ENCODE measurements at places on chromosomes 13 and 19.
A peak's percentile ranks its signal among the peaks of the same experiment; 100 is the strongest.

- H3K36me3 ChIP-seq, result no peaks in the 10 kb centered on the region
- no peaks in the 10 kb centered on the region for H3K4me1 ChIP-seq
- no peak overlapping the region for H3K27ac ChIP-seq
- no peak for DNase-seq
These were observed 493.3 kb downstream of the LMO7 start for GRCh38 chr13:76129305-76130000.

DNA sequence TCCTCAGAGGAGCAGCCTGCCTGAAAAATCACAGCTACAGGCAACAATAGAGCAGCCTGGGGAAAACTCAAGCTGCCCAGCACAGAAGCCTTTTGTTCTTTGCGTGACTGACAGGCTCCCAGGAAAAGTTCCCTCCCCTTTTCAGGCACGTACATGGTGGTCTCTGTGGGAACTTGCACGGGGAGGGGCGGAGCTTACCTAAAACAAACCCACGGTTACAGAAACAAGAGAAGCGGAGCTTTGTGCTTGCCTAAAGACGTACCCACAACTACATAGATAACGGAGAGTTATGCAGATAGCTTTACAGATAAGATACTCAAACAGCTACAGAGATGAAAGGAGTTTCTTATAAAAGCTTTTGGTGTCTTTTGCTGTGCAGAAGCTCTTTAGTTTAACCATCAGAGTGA, 11.4 kb downstream of the ETFB start:
- no peaks in the 10 kb centered on the region for H3K27me3 ChIP-seq
- DNase-seq, result peak; percentile 46
- H3K27ac ChIP-seq, result no peak overlapping the region
- H3K4me1 ChIP-seq, result peaks cover 12% of the 10 kb centered on the region
- no peak overlapping the region for H3K4me3 ChIP-seq

DNA sequence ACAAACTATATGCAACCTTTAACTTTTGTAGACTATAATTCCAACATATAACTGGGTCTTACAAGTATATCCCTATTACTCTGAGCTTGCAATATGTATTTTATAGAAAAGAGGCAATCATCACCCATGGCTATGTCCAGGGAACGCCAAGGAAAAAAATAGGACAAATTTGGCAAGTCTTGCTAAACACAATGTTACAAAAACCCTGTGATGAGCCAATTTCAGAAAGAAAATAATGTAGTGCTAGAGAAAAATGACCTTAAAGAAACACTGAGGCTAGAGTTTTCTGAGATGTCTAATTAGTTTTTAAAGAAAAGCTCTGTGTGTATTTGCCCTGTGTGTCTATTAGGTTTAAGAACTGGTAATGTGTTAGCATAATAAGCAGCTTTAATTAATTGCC, 68.0 kb upstream of the FREM2 start:
- H3K4me3 ChIP-seq, result no peak overlapping the region
- no peaks in the 10 kb centered on the region for H3K36me3 ChIP-seq
- DNase-seq, result no peak
- H3K27me3 ChIP-seq, result no peaks in the 10 kb centered on the region

- no peak overlapping the region for H3K27ac ChIP-seq
- no peaks in the 10 kb centered on the region for H3K36me3 ChIP-seq
- DNase-seq, result no peak
- no peak overlapping the region for H3K4me3 ChIP-seq
- H3K4me1 ChIP-seq, result peaks cover 2% of the 10 kb centered on the region
These were observed 342.0 kb downstream of the TEX29 start for GRCh38 chr13:111662451-111662850.

- DNase-seq, result no peak
- no peak overlapping the region for H3K27ac ChIP-seq
- no peaks in the 10 kb centered on the region for H3K27me3 ChIP-seq
These were observed 297.1 kb downstream of the ITGBL1 start for GRCh38 chr13:101749584-101749983.

- H3K27me3 ChIP-seq, result no peaks in the 10 kb centered on the region
- H3K27ac ChIP-seq, result no peak overlapping the region
- peak; percentile 43 for DNase-seq
- no peak overlapping the region for H3K4me3 ChIP-seq
- no peaks in the 10 kb centered on the region for H3K4me1 ChIP-seq
These were observed 1597.1 kb upstream of the MIR17HG start for GRCh38 chr13:89750371-89750770.

GRCh38 chr19:367963-368629, 23.5 kb upstream of the MIER2 start:
- H3K27ac ChIP-seq, result no peak overlapping the region
- no peak overlapping the region for H3K4me3 ChIP-seq
- H3K4me1 ChIP-seq, result no peaks in the 10 kb centered on the region
- peaks cover 78% of the 10 kb centered on the region for H3K27me3 ChIP-seq
- no peaks in the 10 kb centered on the region for H3K36me3 ChIP-seq

- peak overlapping the region; percentile 86 for H3K27ac ChIP-seq
- no peak for DNase-seq
- H3K4me1 ChIP-seq, result peaks cover 74% of the 10 kb centered on the region
- H3K4me3 ChIP-seq, result no peak overlapping the region
These were observed 49.4 kb downstream of the LYL1 start for GRCh38 chr19:13053238-13053637.

DNA sequence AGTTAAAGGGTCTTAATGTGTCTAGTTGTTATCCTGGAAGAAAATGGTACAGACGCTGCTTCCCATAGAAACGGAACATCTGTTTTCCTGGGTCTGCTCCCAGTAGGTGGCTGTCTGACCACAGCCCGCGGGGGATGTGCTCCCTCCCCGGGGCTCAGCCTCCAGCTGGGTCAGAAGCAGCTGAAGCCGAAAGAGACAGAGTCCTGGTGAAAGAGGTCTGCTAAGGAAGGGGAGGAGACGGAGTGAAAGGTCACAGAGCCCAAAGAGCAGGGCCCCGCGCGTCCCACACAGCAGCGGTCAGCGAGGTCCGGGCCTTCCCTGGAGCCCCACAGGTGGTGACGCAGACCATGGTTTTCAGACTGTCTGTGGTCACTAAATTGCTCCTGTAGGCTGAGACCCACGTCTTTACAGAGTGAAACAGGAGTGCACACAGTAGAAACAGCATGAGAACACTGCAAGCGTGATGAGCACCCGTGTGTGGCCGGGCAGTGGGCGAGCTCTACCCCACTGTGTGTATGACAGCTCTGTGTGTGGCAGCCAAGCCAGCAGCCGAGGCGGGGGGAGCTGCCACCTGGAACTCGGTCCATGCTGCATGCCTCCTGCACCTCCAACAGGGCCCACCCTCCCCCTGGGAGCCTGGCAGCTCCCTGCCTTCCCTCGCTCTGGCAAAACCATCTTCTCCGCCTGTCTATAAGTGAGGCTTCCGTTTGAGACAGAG, 52.0 kb upstream of the C13orf46 start:
- peak; percentile 82 for DNase-seq
- H3K4me3 ChIP-seq, result no peak overlapping the region
- peaks cover 63% of the 10 kb centered on the region for H3K4me1 ChIP-seq
- H3K36me3 ChIP-seq, result peaks cover 72% of the 10 kb centered on the region
- H3K27ac ChIP-seq, result peak overlapping the region; percentile 89
- H3K27me3 ChIP-seq, result no peaks in the 10 kb centered on the region

DNA sequence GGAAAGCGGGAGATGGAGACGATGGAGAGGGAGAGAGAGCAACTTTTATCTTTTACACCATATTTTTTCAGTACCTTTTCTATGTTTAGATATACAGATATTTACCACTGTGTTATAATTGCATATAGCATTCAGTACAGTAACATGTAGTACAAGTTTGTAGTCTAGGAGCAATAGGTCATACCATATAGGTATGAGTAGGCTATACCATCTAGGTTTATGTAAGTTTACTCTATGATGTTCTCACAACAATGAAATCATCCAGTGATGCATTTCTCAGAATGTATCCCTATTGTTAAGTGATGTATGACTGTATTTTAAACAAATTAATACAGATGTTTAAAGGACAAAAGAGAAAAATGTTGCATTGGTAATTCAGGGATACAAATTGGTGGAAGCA, 136.1 kb downstream of the PDS5B start:
- H3K36me3 ChIP-seq, result peaks cover 9% of the 10 kb centered on the region
- no peaks in the 10 kb centered on the region for H3K27me3 ChIP-seq
- no peak overlapping the region for H3K27ac ChIP-seq
- peaks cover 3% of the 10 kb centered on the region for H3K4me1 ChIP-seq

DNA sequence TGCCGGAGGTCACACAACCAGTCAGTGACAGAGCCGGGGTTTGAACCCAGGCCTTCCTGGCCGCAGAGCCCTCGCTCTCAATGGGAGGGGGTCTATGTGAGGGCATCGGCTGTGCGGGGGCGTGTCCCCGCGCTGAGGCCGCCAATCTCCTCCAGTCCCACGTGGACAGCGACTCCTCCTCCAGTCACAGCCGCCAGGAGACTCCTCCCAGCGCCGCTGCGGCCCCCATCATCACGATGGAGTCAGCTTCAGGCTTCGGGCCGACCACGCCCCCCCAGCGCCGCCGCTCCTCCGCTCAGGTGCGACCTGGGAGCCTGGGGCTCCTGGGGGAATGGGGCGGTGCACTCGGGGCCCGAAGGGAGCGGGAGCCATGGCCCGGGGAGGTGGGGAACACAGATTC, 6.0 kb downstream of the SPRED3 start:
- H3K27me3 ChIP-seq, result no peaks in the 10 kb centered on the region
- H3K4me1 ChIP-seq, result peaks cover 22% of the 10 kb centered on the region
- DNase-seq, result no peak
- H3K27ac ChIP-seq, result no peak overlapping the region

GRCh38 chr19:7831452-7831851, 1.4 kb downstream of the EVI5L start:
- no peak overlapping the region for H3K4me3 ChIP-seq
- peaks cover 27% of the 10 kb centered on the region for H3K4me1 ChIP-seq
- DNase-seq, result peak; percentile 68
